ENCODE measurements at places on chromosomes 7 and 10. TPM values are rescaled to one million over a fixed set of nuclear protein-coding genes. Genes with fewer than 3 reads are reported as not detected.

The TRIM50 gene
- not detected for total RNA-seq

The CASTOR2 gene
- total RNA-seq: 39.6 TPM

The GPR37 gene
- total RNA-seq: 17.1 TPM

The CNTNAP2 gene
- 2.1 TPM for total RNA-seq

The GPR15LG gene
- not detected for total RNA-seq

The SKIDA1 gene
- total RNA-seq: 42.4 TPM

The WDR86 gene
- 71.8 TPM for total RNA-seq

The ZNF862 gene
- 14.4 TPM for total RNA-seq

The TMEM270 gene
- not detected for total RNA-seq

The RAB19 gene
- 1.2 TPM for total RNA-seq

The SLC26A5 gene
- total RNA-seq: 0.15 TPM

The PNLIPRP1 gene
- total RNA-seq: not detected

The FAM204A gene
- total RNA-seq: 40.4 TPM

The EBLN1 gene
- not detected for total RNA-seq

The ARHGEF35 gene
- 0.35 TPM for total RNA-seq

The RELN gene
- 46.9 TPM for total RNA-seq

The NXPH1 gene
- total RNA-seq: 0.95 TPM

The PKD2L1 gene
- total RNA-seq: not detected

The TUBB8 gene
- total RNA-seq: not detected

The DTX2 gene
- 25.9 TPM for total RNA-seq

The SPDYE2 gene
- not detected for total RNA-seq

Data from cardiac muscle cell (in vitro differentiated cells and primary cell).